T-helper 2 cell (primary cell): ENCODE measurements at places on chromosomes 3 and 15.

DNA sequence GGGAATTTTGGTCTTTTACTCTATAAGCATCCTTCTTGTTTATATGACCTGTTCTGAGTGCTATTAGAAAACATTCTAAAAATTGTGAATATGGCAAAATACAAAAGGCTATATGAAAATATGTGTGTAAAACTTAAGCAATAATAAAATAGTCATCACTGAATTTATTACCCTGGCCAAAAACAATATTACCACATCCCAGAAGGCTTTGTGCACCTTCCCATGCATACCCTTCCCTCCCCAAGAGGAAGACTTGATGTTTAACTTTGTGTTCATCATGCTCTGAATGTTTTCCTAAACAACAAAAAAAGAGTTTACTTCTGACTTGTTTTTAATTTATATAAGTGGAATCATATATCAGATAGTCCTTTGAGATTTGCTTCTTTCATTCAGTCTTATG, 155.1 kb upstream of the TNIK start:
- no peak for DNase-seq

DNA sequence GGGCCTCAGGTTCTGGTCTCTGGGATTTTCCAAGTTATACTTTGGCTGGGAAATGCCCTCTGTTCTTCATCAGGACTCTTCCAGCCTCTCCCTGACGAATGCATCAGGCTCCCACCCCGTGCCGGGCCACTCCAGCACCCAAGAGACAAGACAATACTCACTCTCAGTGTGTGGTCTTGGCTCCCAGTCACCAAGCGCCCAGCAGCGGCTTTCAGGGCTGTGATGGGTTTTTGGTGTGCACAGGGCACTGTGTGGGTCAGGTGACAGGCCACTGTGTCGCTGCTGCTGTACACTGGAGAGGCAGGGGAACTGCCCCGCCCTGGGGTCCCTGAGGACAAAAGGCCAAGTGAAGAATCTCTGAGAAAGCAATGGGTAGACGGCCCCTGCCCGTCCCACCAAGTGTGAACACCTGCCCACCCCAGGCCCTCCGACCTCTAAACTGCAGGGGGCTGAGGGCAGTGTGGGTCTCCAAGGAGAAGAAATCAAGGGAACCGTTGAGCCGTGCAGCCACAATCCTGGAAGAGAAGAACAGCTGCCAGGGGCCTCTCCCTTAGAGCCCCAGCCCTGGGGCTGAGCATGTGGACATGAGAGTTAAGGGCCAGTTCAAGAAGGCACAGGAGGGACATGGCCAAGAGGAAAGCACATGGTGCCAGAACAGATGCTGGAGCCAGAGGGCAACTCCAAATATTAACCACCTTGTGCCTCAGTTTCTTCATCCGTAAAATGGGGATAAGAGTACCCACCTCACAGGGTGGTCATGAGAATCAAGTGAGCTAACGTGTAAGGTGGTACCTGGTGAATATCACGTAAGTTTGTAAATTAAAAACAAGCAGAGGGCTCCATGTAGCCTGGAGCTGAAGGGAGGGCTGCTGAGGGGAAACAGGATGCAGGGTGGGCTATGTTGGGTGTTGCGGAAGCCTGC, 34.1 kb downstream of the PTPN23 start:
- DNase-seq, result no peak

DNA sequence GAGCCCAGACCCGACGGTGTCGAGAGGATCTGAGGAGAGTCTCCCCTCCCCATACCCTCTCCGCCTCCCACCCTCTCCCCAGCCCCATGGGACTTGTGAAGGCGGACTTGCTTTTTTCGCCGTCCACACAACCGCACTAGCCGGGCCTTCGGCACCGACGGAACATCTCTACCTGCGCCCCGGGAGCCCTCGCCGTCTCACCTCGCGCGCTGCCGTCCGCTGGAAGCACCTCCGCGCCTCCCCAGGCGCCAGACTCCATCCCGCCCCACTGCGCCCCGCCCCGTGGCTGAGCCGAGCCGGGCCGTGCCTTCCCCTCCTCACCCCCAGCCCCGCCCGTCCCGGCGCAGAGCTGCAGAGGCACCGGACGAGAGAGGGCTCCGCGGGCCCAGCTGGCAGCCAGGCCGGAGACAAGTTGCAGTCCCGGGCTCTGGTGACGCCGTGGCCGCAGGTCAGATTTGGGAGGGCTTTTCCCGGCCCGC, at the start of the genes DUOX1 and DUOXA1:
TSS of gene DUOX1 (plus strand) at position 344 of the 479 bp plus-strand sequence. CDS start 1,973 bp downstream, outside the sequence.
TSS of gene DUOXA1 (minus strand) at position 229 of the 479 bp plus-strand sequence. CDS start 6,865 bp downstream, outside the sequence.
- DNase-seq, result peak; percentile 7

DNA sequence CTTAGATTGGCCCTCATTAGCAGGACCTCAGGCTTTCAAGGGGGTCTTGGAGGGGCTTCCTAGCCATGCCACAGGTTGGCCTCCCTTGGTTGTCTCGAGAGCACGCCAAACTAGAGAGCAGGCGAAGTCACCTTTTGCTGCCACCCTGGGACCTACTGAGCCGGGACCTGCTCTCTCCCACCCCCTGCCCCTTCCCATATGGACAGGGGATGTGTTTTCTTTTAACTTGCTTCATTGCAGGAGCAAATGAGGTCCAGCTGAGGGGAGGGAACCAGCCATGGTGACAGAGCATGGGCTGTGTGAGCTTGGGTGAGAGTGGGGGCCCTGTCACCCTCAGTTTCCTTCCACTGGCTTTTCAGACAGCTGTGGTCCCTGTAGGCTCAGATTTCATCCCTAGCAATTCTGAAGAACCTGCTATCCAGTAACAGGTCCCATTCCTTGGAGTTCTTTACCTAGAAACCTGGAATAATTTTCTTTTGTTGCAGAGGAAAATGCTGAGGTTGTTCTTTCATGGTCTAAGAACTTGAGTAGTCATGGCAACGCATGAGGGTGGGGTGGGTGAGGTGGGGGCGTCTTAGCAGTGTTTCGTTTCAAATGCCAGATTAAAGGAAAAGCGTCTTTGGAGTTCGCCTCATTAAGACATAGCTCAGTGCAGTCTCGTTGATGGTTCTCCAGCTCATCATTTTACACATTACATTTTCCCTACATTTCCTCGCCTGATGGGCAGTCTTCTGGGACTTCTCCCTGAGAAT, 20.1 kb upstream of the MAGEF1 start:
- DNase-seq, result no peak

DNA sequence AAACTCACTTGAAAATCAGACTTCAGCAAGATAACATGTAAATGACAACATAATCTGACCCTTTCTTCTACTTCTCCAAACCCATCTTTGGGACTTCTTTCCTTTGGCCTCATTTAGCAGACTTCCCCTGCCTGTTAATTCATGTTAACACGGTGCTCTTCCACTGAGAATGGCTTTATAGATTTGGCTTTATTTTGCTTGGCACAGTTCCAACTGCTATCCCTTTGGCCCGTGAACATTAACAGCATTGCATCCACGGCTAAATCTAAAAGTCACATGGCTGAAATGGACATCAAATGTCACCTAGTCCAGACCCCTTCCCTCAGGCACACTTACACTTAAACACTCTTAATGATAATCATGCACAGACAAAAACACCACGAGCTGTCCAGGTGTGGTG, 3.8 kb downstream of the ZMAT3 start:
- DNase-seq, result no peak

- DNase-seq, result no peak
Observed at GRCh38 chr15:36039996-36040572, 494.1 kb upstream of the DPH6 start.

DNA sequence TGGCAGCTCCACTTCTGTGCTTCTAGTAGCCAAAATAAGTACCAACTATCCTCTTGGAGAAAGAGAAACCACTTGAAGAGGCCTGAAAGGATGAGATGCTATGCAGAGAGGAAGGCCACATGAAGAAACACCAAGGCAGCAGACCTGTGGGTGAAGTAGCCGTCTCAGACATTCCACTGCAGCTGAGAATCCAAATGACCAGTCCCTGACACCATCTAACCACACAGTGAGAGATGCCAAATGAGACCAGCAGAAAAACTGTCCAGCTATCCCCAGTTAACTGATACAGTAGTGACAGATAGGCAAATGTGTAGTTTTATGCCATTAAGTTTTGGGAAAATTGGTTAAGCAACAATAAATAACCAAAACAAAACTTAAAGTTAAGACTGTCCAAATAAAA, 47.9 kb upstream of the ZSCAN2 start:
- no peak for DNase-seq

- DNase-seq, result no peak
Observed at GRCh38 chr3:152266221-152266995, 2.3 kb upstream of the MBNL1 start.
